ENCODE measurements at places on chromosomes 16 and 17.

- DNase-seq = no peak
Measured at GRCh38 chr17:64128787-64129514, 993 bp downstream of the ERN1 start.

DNA sequence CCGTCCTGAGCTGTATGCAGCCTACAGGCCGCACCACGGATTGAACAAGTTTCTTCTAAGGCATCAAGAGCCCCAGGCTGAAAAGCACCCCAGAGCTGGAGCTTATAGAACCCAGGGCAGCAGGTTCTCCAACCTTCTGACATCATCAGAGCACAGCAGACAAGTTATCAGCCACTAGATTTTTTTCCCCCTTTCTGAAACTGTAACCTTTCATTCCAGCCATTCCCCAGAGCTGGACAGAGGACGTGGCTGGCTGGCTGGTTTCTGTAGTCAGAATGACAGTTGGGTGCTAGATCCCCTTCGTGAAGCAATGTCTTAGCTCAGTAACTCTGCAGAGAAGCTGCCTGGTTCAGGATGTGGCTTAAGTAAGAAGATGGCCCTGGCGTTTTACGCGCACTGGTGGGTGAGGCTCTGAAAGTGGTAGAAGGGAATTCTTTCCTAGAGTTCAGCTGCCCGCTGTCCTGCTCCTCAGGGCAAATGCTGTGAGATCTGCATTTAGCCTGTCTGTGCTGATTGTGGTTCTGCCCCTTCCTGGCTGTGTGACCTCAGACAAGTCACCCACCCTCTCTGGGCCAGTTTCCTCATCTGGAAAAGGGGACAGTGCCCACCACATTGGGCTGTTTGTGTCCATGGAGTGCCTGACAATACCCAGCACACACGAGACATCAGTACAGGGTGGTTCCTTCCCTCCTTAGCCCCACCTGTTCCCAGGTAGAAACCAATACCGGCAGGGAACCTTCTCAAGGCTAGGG is 9.1 kb downstream of the DEXI start:
- no peak for DNase-seq

DNA sequence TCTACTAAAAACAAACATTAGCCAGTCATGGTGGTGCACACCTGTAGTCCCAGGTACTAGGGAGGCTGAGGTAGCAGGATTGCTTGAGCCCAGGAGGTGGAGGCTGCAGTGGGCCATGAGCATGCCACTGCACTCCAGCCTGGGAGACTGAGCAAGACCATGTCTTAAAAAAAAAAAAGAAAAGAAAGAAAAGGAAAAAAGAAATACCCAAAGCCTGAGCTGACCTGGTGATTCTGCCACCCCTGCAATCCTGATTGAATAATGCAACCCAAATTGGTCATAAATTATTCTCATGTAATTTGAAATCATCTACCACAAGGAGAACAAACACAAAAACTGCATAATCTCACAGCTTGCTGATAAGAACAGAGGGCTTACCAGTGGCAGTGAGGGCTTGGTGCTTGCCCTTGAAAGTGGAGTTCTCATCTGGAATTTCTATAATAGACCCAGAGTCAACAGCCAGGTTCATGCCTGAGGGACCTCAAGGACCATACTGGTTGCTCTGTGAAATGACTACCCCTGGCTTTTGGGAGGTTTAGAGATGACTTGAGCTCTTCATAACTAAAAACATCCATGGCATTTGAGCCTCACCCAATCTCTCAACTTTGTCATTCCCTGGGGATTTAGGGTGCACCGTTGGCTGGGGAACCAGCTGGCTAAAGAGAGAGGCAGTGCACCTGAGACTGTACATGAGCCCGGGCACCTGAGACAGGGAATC is 35.4 kb upstream of the TMC5 start:
- no peak for DNase-seq

DNA sequence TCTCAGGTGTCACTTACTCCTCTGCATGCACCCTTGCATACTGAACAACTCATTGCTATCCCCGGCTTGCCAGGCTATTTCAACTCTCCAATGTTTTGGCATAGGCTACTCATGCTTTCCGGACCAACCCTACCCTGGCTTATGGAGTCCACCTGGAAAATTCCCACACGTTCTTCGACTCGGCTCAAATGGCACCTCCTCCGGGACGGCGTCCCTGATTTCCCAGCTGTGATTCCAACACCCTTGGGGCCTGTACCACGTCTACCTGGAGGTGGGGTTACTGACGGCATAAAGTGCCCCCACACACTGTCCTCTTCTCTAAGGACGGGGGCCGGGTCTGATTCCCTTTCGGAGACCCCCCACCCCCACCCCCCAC is 498 bp downstream of the SMYD4 start:
- DNase-seq = no peak

- no peak for DNase-seq
Measured at GRCh38 chr16:75506107-75506506, 10.9 kb upstream of the CHST6 start.

DNA sequence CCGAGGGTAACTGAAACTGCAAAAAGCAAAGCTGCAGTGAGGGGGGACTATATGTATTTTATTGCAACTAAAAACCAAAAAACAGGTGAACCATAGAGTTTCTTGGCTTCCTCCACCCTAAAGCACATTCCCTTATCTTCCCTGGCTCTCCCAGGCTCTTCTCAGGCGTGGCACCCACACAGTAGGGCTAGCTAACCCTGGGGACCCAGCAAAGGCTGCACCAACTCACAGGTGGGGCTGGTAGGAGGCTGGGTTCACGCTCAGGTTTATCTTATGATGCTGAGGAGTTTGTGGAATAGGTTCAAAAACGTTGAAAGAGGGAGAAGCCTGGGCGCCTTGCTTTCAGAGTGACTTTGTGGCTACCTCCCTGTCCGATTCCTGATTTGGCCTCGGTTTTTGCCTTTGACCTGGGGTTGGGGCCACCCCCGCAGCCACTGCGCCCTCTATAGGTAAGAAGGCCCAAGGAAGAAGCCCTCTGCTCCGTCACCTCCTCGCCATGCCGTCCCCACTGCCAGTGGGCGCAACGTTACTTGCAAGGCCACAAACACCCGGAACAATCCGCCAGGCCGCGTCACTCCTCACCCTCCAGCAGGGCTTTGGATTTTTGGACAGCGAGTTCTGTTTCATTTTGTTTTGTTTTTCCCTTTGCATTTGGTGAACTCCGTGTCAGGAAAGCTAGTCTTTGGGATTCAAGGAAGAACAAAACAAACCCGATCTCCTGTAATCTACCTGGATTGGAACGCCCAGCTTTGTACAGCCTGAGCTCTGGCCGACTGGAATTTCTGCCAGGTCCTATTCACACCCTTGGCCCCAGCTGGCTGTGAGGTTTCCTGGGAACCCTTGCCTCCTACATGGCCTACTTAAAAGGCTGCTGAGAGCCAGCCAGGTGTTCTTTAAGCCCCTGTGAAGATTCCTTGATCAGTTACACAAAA is 60.8 kb downstream of the TBC1D16 start:
- DNase-seq = no peak

DNA sequence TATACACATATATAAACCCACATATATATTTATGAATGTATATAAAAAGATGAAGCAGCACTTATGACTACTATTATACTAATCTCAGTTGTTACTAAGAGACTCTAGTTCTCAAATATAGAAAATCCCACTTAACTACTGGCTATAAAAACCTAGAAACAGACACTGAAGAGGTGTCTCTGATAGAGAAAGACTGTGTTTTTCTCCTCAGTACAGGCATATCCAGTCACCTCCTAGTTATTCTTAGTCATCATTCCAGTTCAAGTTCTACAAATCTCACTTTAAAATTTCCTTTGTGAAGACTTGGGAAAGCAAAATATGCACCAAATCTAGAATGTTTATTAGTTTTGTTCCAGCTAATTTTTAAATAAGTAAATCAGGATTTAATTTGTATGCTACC is 93.9 kb downstream of the STH start:
- DNase-seq = no peak

- peak; percentile 87 for DNase-seq
Measured at GRCh38 chr16:89115216-89115861, 21.7 kb downstream of the ACSF3 start.

DNA sequence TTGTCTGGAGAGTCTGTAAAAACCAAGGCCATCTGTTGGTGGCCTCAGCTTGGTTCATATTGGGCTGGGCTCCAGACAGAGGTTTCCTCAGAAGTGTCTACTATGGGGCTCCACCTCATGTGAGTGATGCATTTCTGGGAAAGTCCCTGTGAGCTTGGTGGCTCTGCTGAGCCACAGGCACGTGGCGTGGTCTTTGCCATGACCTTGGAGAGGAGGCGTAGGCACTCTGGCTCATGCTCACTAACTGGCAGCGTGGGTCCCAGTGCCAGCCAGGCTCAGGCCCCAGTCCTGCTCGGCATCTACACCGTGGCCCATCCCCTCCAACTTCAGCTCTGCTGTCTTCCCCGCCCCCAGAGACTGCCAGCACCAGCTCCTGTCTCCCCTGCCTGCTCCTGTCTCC is 10.7 kb upstream of the SMTNL2 start:
- peak; percentile 22 for DNase-seq

GRCh38 chr16:86669937-86670749 is 91.8 kb downstream of the FOXL1 start:
- no peak for DNase-seq

GRCh38 chr17:79841369-79842135 is 2.3 kb upstream of the CBX4 start:
- DNase-seq = no peak

GRCh38 chr17:43388359-43389045 is 10.3 kb upstream of the ARL4D start:
- DNase-seq = peak; percentile 84

Data from effector memory CD4-positive, alpha-beta T cell (primary cell).